Activated naive CD8-positive, alpha-beta T cell treated with anti-CD3 and anti-CD28 coated beads for 36 hours (primary cell): ENCODE measurements at places on chromosomes 5 and 9. TPM values are rescaled to one million over a fixed set of nuclear protein-coding genes. Genes with fewer than 3 reads are reported as not detected.

Gene MARVELD2
- total RNA-seq, result 0.78 TPM

Gene SPINK7
- total RNA-seq, result not detected

Gene GARIN3
- 0.47 TPM for total RNA-seq

Gene GRXCR2
- not detected for total RNA-seq

Gene OBP2B
- total RNA-seq, result not detected

Gene SCAI
- 7.3 TPM for total RNA-seq

Gene ANKDD1B
- total RNA-seq, result not detected

Gene PSD2
- total RNA-seq, result not detected

Gene UNC5A
- not detected for total RNA-seq

Gene HTR4
- total RNA-seq, result not detected

Gene TAF9
- total RNA-seq, result 99.3 TPM

DNA sequence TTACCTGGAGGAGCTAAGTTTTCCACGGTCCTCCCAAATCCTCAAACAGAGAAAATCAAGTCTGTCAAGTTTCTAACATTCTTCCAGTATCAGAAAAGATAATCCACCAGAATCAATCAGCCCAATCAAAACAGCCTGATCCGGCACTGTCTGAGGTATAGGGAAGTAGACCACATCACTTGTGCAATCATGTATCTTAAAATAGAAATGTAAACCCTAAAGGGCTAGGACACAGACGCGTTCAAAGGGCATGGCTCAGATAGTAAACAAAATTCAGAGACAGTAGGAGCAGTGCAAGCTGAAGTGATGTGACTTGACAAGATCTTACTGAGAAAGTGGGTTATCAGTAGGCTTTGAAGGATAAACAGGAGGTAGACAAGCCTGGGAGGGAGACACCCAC, 252.4 kb upstream of the DAPK1 start:
- peaks cover 22% of the 10 kb centered on the region for H3K27me3 ChIP-seq
- no peak overlapping the region for H3K27ac ChIP-seq
- H3K4me3 ChIP-seq, result no peak overlapping the region
- DNase-seq, result no peak

GRCh38 chr5:173736923-173737412, 120.5 kb upstream of the BOD1 start:
- no peaks in the 10 kb centered on the region for H3K4me1 ChIP-seq
- H3K4me3 ChIP-seq, result no peak overlapping the region
- H3K27me3 ChIP-seq, result no peaks in the 10 kb centered on the region

DNA sequence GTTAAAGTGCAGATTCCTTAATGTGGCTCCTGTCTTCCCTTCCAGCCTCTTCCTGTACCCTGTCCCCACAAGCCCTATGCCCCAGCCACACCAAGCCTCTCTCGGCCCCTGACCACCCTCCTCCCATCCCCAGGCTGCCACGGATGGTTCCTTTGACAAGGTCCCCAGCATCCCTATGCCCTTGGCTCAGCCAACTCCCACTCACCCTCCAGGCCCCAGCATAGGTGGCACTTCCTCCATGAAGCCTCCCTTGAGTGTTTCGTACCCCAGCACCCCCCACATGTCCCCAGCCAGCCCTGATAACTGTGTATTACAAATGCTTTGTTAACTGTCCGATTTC, 115.5 kb upstream of the TBC1D2 start:
- H3K36me3 ChIP-seq, result no peaks in the 10 kb centered on the region
- no peak overlapping the region for H3K4me3 ChIP-seq
- H3K27me3 ChIP-seq, result peaks cover 4% of the 10 kb centered on the region

GRCh38 chr5:119655061-119655460, 25.7 kb downstream of the FAM170A start:
- no peak for DNase-seq
- H3K36me3 ChIP-seq, result no peaks in the 10 kb centered on the region
- H3K27ac ChIP-seq, result no peak overlapping the region
- no peaks in the 10 kb centered on the region for H3K4me1 ChIP-seq
- H3K4me3 ChIP-seq, result no peak overlapping the region
- H3K27me3 ChIP-seq, result no peaks in the 10 kb centered on the region

DNA sequence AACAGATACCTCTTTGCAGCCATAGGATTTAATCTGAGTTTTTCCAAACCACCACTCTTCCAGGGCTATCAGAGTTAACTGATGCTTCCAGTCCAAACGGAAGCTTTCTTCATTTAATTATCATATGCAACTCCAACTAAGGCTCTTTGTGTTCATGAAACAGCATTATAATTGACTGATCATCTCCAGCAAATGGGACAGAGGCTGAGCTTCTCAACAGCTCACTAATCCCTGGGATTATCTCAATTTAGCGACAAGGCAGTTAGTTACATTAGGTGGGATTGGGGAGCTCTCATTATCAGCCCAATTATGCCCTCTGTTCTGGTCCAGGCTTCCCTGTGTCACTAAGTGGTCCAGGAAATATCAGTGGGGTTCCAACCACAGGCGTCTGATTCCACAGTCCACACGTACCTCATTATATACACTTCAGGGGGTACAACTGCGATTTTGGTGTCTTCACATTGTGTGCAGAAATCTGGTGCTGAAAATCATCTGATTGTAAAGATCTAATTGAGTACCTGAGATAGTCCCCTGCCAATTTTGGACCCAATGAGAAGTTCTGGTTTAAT, 313.5 kb upstream of the PANK3 start:
- H3K27ac ChIP-seq, result no peak overlapping the region
- H3K27me3 ChIP-seq, result peaks cover 42% of the 10 kb centered on the region
- no peak overlapping the region for H3K4me3 ChIP-seq
- DNase-seq, result no peak
- H3K4me1 ChIP-seq, result no peaks in the 10 kb centered on the region

- no peak overlapping the region for H3K27ac ChIP-seq
- DNase-seq, result no peak
- H3K4me1 ChIP-seq, result no peaks in the 10 kb centered on the region
Measured at GRCh38 chr5:179227580-179228311, 117.5 kb downstream of the ADAMTS2 start.

- H3K27me3 ChIP-seq, result no peaks in the 10 kb centered on the region
- DNase-seq, result no peak
- no peak overlapping the region for H3K27ac ChIP-seq
- no peaks in the 10 kb centered on the region for H3K36me3 ChIP-seq
- H3K4me3 ChIP-seq, result no peak overlapping the region
Measured at GRCh38 chr9:134177624-134178393, 13.4 kb upstream of the RNU6ATAC start.

- no peaks in the 10 kb centered on the region for H3K27me3 ChIP-seq
- no peak overlapping the region for H3K27ac ChIP-seq
- H3K4me1 ChIP-seq, result no peaks in the 10 kb centered on the region
- no peak overlapping the region for H3K4me3 ChIP-seq
Measured at GRCh38 chr5:120306303-120306702, 157.8 kb upstream of the PRR16 start.

- no peak overlapping the region for H3K27ac ChIP-seq
- DNase-seq, result no peak
- peaks cover 18% of the 10 kb centered on the region for H3K4me1 ChIP-seq
- no peak overlapping the region for H3K4me3 ChIP-seq
- no peaks in the 10 kb centered on the region for H3K27me3 ChIP-seq
Measured at GRCh38 chr5:151227918-151228447, 4.1 kb upstream of the CCDC69 start.

DNA sequence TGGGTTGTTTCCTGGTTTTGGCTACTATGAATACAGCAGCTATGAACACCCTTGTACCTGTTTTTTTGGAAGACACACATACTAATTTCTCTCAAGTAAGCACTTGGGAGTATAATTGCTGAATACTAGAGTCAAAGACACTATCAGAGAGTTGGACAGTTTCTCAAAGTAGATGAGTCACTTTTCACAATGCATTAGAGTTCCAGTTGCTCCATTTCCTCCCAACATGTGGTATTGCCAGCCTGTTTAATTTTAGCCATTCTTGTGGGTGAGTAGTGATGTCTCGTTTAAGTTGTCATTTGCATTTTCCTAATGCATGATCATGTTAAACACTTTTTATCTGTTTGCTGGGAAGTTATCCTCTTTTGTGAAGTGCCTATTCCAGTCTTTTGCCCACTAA, 81.6 kb upstream of the GDNF start:
- no peaks in the 10 kb centered on the region for H3K4me1 ChIP-seq
- no peak overlapping the region for H3K4me3 ChIP-seq
- H3K27me3 ChIP-seq, result peaks cover 10% of the 10 kb centered on the region
- H3K36me3 ChIP-seq, result no peaks in the 10 kb centered on the region
- DNase-seq, result no peak
- H3K27ac ChIP-seq, result no peak overlapping the region

DNA sequence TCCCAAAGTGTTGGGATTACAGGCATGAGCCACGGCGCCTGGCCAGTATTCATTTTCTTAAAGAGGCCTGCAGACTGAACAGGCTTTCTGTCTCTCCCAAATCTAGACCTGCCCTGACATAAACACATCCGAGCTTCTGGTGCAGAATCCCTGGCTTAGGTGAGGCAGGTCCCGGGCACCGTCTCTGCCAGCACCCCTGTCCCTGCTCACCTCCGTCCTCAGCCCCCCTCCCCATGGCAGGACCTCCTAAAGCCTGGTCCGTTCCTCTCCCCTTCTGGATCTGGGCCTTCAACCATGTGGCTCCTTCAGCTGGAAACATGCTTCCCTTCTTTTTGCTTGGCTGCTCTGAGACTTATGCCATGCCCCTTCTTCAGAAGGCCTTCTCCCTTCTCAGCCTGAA, 22.7 kb upstream of the RXRA start:
- no peak overlapping the region for H3K27ac ChIP-seq
- H3K4me3 ChIP-seq, result no peak overlapping the region
- H3K27me3 ChIP-seq, result peaks cover 7% of the 10 kb centered on the region
- H3K36me3 ChIP-seq, result no peaks in the 10 kb centered on the region
- DNase-seq, result no peak
